ENCODE measurements at places on chromosomes 3 and 15.

GRCh38 chr3:101038393-101038792, 45.2 kb upstream of the ABI3BP start:
- peak; percentile 58 for DNase-seq

GRCh38 chr3:44906997-44907396, 32.6 kb downstream of the TGM4 start:
- peak; percentile 63 for DNase-seq

DNA sequence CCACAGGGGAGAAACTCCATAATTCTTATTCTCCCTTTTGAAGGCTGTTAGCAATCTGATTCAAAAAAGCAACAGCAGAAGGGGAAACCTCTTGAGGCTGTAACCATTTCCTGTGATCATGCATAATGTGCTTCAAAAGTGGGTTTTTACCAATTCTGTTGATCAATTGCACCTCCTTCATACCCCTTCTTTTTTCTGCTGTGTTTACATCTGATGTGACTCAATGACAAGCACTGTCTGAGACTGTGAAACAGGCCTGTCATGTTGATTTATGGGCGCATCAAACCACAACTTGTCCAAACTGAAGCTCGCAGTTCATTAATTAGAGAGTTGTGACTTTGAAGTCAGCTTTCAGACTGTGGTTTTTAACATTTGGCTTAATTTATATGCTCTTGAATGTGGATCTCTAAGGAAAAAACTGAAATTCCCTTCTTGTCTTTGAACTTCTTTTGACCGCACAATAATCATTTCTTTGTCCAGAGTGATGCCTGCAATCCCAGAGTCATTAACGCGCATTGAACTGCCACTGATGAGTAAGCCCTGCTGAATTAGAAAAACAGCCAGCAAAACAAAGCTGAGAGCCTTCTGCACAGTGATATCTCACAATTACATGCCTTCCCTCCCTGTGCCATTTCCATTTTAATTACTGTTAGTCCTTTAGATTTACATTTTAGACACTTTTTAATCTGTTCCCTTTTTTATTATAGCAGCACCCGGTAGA, 532.8 kb downstream of the FOXP1 start:
- no peak for DNase-seq

DNA sequence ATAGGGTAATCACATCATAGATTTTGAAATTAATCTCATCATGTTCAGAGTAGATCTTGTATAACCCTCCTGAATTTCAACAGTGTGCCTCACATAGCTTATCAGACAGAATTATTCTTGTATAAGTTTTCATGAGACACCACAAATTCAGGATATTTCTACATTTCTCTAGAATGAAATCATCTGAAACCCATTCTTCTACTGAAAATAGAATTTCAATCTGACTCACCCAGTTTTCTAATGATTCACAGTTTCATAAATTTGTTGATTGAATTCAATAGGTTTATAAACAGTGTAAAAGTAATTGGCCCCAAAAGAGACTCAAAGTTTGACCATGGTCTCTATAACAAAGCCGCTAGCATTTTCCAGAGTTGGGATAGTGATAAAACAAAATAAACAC, 1082.6 kb upstream of the EPHA6 start:
- peak; percentile 38 for DNase-seq

DNA sequence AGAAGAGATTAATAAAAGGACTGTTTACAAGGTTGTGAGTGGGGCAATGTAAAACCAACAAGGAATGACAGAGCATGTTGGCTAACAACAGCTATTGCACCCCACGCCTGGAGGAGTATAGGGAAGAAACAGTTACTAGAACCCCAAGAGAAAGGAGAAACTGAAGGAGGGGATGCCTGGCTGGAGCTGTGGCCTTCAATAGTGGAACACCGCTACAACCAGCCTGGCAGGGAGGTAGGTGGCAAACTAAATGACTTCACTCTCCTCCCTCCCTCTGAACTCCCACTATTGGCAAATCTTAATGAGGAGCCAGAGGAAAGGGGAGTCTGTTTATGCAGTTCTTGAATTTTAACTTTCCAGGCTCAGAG, 7.2 kb upstream of the CD47 start:
- DNase-seq = no peak

GRCh38 chr3:194370753-194371152, 1.2 kb upstream of the LRRC15 start:
- DNase-seq = no peak

- no peak for DNase-seq
These were observed 299.3 kb downstream of the CLSTN2 start for GRCh38 chr3:140234256-140234655.

DNA sequence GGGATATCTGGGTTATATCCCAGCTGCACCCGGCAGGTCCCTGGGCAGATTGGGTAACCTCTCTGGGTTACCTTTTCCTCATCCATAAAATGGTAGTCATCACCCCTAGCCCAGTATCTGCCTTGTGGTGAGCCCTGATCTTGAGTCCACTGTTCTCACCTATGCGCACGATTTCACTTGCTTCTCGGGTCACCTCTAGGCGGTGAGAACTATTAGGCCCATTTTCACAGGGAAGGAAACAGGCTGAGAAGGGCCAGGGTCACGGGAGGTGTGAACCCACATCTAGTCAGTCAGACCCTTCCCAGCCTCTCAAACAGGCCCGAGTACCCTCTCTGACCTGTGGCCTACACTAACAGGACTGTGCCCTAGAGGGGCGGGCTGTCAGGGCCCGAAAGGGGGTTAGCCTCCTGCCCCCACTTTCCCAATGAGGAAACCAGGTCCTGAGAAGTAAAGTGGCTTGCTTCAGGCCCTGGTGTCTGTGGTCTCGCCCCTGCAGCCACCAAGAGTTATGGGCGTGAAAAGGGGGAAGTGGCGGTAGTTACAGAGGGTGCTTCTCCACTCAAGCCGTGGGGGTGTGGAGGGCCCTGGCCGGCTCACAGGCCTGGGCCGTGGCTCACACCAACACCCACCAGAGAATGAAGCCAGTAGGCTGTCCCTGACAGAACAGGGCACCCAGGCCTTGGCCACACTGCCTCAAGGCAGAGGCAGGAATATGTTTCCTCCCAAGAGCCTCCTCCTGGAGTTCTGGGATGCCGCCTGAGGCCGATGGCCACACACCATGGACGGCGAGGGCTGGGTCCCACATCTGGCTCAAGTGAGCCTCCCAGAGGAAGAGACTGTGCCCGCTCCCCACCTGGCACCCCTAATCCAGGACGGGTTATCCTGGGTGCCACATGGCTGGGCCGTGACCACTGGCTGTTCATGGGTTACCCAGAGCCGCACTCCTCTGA, 19.5 kb downstream of the PSTPIP1 start:
- DNase-seq = no peak

- no peak for DNase-seq
These were observed 155.3 kb downstream of the SHQ1 start for GRCh38 chr3:72692990-72693389.

GRCh38 chr3:147360646-147361453, 45.5 kb downstream of the ZIC4 start:
- DNase-seq = no peak

DNA sequence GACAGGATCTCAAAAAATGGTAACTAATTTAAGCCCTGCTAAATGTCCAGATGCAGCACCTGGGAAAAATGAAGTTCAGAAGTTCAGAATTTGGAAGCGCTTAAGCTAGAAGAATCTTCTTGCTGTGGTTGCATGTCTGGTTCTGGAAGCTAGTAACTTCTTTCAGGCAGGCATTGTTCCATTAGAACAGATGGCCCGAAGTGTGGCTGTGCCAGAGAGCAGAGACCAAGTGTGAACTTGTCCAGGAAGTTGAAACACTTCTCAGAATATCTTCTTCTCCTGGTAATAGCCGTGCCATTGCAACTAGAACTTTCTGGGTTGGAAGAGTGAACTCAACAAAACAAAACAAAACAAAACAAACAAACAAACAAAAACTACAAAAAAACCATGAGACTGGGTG, 80.0 kb downstream of the MITF start:
- no peak for DNase-seq

- peak; percentile 42 for DNase-seq
These were observed 65.6 kb downstream of the CCNL1 start for GRCh38 chr3:157094301-157094700.

- DNase-seq = no peak
These were observed 107.8 kb downstream of the ADAM10 start for GRCh38 chr15:58641660-58642059.

DNA sequence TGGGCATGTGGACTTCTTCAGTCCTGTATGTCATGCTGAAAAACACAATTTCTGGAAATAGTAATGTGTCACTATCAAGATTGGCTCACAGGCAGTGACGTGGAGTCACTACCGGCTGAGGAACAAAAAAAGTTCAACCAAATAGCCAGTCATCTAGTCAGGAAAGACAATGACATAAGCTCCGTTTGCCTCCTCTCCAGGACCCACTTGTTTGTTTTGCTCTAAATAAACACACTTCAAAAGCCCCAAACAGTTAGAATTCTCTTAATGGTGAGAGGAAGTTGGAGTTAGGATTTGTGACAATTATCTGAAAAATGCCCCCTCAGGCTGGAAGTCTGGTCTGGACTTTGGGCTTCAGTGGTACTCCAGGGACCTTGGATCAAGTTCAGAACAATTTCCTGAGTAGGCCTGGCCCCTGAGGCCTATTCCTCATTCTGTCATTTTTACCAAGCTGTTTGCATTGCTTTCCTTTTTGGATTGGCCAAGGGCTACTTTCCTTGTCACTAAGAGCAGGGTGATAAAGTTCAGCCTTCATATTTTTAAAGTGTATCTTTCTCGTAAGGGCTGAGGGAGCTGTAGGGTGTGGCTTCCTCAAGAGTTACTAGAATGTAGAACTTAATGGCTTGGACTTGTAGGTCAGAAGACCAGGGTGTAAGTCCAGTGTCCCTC, 98.9 kb downstream of the EOMES start:
- DNase-seq = no peak

- DNase-seq = no peak
These were observed 3.3 kb downstream of the RPL35A start for GRCh38 chr3:197953325-197953724.

GRCh38 chr3:54530944-54531343, 396.9 kb downstream of the LRTM1 start:
- no peak for DNase-seq

DNA sequence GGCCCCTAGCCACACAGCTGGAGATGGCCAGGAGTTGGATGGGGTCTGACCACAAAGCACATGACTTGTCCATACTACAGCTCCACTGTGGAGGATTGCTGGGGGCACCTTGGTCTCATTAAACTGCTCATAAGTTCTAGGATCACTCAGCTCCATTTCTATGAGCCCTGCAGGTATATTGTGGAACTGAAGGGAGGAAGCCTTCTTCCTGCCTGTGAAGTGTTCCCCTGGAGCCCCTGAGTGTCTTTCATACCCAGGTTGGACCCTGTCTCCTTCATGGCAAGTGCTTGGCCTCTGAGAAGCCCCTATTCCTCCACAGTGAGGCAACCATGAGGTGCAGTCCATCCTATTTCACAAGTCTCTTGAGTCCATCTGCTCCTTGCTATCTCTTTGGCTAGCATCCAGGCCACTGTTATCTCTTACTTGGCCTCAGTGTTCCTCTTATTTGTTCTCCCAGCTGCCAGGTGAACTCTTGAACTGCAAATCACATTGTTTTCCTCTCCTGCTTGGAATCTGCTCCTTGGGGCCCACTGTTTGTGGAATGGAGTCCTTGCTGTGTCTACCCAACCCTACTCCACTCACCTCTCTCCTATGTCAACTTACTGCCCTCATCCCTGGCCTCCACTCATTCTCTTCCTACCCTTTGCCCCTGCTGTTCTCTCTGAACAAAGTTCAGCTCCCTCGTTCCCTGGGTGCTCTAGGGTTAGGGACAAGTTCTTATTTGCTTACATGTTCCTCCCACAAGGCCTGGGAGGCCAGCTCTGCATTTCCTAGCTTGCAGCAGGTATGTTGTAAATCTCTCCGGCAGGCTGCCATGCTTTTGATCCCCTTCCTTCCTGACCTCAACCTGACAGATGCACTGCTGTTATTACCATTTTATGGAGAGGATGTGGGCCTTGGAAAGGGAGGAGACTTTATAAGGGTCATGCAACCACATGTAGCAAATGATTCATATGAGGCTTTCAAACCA, 1.2 kb downstream of the ACOX2 start:
- DNase-seq = no peak

DNA sequence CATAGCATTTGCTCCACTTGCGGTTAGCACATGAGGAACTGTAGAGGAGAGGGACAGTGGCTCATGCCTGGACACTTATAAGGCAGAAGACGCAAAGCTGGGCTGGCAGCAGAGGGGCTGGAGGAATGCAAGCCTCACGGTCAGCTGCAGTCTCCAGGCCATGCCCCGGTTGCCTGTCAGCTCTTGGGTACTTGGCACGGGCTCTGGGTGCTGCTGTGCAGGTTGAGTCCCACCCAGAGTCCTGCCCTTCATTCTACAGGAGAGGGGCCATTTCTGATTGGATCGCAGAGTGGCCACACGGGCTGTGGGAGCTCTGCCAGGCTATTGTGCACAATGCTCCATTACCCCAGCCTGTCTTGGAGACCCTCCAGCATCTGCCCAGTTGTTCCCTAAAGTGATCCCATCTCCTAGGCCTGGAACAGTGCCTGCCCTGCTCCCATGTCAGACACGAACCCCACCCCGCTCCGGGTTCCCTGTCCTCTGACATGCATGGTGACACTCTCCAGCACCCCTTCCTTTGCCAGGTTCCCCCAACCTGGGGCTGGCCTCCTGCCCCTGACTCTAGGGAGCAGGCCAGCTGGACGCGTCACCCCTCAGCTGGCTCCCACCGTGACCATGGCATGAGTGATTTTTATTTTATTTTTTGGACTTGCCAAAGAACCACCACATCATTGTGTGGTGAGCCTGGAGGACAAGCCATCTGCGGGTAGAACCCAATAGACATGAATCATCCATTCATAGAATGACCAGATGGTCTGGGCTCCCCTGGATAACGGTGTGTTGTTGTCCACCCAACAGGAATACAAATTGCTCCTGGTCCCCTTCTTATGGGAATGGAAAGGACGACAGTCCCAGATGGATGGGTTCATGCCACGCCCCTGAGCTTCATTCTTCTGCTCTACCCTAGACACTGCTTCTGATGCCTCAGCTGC, 51.0 kb upstream of the KLF13 start:
- no peak for DNase-seq

GRCh38 chr3:41405466-41405865, 206.2 kb downstream of the CTNNB1 start:
- no peak for DNase-seq

DNA sequence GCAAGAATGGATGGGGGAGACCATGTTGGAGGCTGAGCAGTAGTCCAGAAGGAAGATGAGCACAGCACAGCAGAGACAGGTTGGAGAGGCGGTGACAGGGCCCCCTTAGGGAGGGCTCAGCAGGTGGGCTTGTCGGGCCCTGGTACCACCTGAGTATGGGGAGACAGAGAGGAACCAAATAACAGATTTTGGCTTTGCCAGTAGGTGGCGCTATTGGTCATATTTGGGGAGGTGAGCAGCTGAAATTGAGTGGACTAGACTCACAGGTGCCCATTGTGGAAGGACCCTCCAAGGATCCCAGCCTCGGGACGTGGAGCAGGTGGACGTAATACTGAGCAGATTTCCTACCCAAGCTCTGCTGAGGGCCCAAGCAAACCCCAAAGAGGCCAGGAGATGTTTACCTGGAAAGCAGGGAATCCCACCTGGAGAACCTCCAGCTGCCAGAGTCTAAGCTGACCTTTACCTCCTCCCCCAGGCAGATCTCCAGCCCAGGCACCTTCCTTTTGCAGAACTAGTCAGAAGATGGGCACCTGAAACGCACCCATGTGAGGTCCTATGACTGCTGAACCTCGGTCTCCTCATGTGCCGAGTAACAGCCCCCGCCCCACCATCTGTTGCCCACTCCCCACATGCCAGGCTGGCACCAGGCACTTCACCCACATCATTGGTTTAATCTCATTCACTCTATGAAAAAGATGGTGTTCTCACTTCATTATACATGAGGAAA, 24.6 kb upstream of the CORO2B start:
- peak; percentile 74 for DNase-seq

GRCh38 chr3:5036858-5037257, 57.6 kb downstream of the BHLHE40 start:
- no peak for DNase-seq

Measured in kidney tubule cell (primary cell).